ENCODE measurements at places on chromosomes 7 and 10.

DNA sequence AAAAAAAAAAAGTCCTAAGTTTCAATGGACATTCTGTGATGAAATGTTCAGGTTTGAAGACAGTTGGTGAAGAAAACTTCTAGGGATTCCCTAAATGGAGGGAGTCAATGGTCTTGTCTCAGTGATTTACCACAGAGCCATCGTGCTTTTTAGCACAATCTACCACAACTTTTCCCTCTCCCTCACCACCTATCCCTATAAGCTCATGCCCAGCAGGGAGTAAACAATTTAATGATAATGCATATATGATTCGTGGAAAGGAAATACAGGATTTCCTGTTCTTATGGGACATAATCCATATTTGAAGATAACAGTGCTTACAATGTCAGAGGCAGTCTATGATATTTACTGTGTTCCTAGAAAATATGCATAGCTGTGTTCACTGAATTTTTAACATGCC is 38.4 kb upstream of the CD36 start:
- DNase-seq, result peak; percentile 72

DNA sequence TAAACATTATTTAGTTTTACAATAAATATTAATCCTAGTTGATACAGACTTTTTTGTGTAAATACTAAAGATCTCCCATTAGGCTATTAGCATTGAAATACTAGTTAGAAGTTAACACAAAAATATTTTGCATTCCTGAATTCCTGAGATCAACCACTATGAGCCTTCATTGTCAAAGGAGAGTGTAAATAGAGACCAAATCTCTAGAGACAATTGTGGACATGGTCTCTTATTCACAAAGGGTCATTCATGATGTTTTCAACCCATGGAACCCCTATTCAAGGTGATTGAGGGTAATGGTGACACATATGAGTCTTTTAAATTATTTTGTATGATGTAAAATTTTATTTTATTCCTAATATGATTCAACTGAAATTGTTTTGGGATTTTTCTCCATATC is 1454.8 kb upstream of the LRRTM3 start:
- DNase-seq, result no peak

GRCh38 chr10:101237081-101237981 is 8.1 kb upstream of the LBX1 start:
- DNase-seq, result no peak

- DNase-seq, result no peak
Observed at GRCh38 chr10:336247-336646, 201.0 kb downstream of the ZMYND11 start.

- DNase-seq, result no peak
Observed at GRCh38 chr10:43390759-43391158, 18.2 kb downstream of the HNRNPF start.

- no peak for DNase-seq
Observed at GRCh38 chr7:49791088-49791741, 17.8 kb downstream of the VWC2 start.

DNA sequence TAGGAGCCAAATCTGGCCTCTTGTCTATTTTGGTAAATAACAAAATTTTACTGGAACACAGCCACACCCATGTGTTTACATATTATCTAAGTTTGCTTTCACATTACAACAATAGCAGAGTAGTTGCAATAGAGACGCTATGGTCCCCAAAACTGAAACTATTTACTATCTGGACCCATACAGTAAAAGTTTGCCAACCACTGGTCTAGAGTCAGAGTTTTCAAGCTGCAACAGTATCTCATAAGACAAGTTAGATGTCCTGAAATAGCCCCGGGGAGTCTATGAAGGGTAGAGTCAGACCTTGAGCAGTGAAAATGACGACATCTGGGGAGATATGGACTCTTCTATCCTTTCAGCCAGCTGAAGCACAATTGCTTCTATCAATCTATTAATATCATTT is 74.2 kb downstream of the CTNNA3 start:
- DNase-seq, result no peak

- DNase-seq, result no peak
Observed at GRCh38 chr7:128908750-128909624, 1.5 kb downstream of the KCP start.

GRCh38 chr10:77378366-77379349 is 258.9 kb downstream of the KCNMA1 start:
- no peak for DNase-seq

DNA sequence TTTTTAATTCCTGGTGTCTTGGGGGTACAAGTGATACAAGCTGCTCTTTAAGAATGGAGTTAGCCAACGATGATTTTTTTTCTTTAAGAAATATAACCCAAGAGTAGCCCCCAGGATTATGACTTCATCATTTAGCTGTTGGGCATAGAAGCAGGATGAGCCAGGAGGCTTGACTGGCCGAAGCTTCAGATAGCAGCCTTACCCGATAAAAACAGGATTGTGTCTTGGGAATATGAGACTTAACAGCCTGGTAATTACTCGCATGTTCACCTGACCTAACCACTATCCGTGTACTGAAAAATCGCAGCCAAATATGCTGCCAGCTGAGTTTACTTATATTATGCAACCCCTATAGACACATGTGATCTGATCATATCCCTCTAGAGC is 346.0 kb upstream of the BMPER start:
- no peak for DNase-seq

DNA sequence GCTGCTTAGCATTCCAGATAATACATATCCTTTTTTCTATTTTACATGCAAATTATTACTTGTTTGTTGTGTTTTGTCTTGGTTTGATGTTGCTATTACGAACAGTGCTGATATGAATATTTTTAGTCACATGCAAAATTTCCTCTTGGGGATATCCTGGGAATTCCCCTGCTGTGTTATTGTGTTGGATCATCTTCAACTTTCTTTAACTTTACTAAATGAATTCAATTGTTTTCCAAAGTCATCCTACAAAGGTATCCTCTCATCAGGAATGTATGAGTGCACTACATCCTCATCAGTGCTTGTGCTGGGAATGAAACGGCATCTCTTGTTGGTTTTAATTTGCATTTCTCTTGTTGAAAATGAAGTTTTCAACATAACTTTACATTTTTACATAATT is 87.1 kb downstream of the AASS start:
- no peak for DNase-seq

DNA sequence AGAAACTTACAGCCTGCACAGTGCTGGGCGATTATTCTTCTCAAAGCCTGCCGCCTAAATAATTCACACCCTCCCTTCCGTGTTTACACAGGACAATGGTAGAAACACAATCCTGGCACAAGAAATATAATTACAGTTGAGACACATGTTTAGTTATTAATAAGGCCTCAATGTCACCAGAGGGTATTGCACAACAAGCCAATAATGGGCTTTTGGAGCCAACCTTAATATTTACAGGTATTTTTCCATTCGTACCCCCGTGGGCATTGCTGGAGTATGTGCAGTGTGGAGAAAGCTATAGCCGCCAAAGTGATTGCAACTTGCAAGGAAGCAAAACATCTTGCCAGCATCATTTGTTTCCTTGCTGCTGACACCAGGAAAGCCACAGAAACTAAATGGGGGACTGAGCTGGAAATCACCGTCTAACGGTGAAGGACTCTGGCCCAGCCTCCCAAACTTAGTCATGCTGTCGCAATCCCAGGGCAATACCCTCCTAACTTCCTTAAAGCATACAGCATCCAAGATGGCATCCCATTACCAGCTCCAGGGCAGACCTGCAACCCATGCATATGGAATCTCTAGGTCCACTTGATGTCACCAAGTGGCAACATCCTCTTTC is 8.6 kb downstream of the CALN1 start:
- no peak for DNase-seq

DNA sequence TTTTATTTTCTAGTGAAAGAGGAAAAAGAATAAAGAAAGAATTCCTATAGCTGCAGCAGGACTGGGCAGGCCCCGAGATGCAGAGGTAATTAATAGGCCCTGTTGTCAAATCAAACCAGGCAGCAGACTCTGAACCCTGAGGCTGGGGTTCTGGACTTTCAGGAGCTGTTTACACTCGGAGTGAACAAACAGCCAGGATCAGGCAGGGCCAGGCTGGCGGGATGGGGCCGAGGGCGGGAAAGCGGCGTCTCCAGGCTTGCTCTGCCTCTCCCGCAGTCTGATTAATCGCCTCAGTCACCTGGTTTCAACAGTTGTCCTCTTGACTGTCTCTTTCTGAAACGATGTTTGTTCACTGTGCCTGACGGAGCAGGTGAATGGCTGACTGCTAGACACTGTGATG is 675.4 kb upstream of the FOXK1 start:
- no peak for DNase-seq

- DNase-seq, result no peak
Observed at GRCh38 chr7:47622586-47622945, 40.7 kb upstream of the TNS3 start.

DNA sequence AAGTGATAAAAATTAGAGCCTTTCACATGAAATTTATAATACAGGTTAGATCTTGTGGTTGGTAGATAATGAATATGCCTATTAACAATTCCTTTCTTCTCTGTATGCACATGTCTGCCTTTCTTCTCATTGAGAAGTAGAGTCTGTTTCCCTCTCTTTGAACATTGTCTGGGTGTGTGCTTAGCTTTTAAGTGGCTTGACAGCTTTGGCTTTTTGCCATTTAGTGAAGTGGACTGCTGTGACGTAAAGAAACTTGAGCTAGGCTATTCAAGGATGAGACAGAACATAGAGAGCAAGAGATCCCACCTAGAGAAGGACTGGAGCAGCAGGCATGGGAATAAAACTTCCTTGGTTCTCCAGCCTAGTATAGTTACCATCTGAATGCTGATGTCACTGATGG is 996.7 kb upstream of the CELF2 start:
- no peak for DNase-seq

GRCh38 chr10:88006261-88006660 is 142.8 kb downstream of the PTEN start:
- DNase-seq, result no peak

DNA sequence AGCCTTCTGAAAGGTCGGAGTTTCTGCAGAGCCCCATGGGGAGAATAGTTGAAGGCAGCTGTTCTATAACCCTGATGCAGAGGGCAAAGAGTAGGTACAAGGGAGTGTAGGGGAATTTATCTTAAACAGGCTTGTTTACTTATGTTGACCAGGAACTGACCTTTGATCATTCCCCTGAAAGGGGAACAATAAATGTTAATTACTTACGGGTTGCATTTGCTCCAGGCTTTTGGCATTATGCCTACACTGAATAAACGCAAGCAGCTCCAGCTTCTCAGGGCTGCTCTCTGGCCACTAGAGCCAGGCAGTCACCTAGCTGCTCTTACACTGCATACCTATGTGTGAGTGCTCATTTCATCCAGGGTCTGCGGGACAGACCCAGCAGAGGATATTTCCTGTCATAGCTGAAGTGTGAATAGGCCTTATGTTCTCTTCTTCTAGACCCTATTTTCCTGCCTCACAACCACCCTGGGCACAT is 26.9 kb upstream of the ABCA13 start:
- DNase-seq, result no peak

GRCh38 chr10:102975483-102976379 is 57.6 kb downstream of the CNNM2 start:
- no peak for DNase-seq

DNA sequence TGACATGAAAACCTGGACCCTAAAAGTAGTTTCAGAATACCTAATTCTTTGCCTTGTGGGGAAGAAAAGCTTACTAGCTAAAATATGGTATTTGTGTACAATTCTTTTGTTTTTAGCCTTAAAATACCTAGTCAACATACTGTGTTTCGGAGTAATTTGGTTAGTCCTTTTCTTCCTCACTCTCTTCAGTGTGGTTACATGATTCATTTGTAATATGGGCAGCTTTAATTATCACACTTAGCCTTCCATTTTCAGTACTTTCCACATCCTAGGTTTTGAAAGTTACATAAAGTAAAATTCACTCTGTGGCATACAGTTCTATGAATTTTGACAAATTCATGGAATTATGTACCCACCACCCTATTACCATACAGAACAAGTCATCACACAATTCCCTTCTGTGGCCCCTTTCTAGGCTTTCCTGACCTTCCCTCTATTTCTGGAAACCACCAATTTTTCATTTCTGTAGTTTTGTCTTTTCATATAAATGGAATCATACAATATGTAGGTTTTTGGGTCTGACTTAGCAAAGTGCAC is 96.2 kb downstream of the EMX2 start:
- no peak for DNase-seq

- DNase-seq, result no peak
Observed at GRCh38 chr7:8913682-8914081, 480.3 kb downstream of the NXPH1 start.
